WTC11 (cell line): ENCODE measurements at places on chromosomes 2 and 18. TPM values are rescaled to one million over a fixed set of nuclear protein-coding genes. Genes with fewer than 3 reads are reported as not detected.

DNA sequence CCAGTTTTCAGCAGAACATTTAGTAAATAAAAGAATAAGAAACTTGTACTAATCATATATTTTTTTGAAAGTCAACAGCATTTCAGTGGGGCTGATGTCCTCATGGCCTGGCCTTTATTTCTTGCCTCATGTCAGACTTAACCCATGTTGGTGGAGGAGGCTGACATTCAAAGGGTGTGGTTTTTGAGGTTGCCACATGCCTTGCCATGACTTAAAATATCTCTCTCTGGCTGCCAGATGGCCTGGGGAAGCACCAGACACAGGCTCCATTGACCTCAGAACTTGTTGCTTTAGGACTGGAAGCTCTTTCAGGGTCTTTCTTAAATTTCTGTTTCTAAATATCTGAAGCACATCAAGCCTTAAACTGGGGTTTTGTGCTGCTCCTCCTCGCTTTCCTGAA is 32.5 kb upstream of the CD28 start:
- no peak for DNase-seq

DNA sequence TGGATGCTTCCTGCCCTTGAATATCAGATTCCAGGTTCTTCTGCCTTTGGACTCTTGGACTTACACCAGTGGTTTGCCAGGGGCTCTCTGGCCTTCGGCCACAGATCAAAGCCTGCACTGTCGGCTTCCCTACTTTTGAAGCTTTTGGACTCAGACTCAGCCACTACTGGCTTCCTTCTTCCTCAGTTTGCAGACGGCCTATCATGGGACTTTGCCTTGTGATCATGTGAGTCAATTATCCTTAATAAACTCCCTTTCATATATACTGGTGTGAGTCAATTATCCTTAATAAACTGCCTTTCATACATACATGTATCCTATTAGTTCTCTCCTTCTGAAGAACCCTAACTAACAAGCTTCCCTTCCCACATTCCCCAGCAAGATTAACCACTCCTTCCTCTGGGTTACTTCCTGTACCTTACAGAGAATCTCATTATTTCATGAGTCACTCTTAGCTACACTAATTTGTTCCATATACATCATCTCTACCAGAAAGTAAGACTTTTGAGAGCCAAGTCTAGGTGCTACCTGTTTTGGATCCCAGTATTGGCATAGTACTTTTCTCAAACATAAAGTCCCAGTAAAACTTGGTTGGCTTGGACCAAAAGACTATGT is 31.3 kb upstream of the LRATD1 start:
- no peak for DNase-seq

DNA sequence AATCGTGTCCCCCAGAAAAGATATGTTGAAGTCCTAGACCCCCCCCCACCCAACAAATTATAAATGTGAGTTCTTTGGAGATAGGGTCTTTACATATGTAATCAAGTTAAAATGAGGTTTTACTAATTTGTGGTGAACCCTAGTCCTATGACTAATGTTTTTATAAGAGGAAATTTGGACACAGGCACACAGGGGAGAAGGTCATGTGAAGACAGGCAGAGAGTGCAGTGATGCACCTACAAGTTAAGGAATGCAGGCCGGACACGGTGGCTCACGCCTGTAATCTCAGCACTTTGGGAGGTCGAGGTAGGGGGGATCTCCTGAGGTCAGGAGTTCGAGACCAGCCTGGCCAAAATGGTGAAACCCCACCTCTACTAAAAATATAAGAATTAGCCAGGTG is 5.8 kb upstream of the PMAIP1 start:
- no peak for DNase-seq

GRCh38 chr2:176157499-176158185 is 535 bp downstream of the HOXD3 start:
- no peak for DNase-seq

The TM4SF20 gene
- not detected in 3 replicates for total RNA-seq

The HOXD13 gene
- total RNA-seq: not detected in 3 replicates

The MMADHC gene
- 121 to 126 TPM (median 124 TPM) in 3 replicates for total RNA-seq

The MC5R gene
- total RNA-seq: 0.14 to 0.27 TPM (median 0.15 TPM) in 3 replicates

The FSHR gene
- not detected in 3 replicates for total RNA-seq

The KIF3C gene
- 48.1 to 60.1 TPM (median 55.8 TPM) in 3 replicates for total RNA-seq

The CASP10 gene
- total RNA-seq: 2.8 to 2.9 TPM (median 2.8 TPM) in 3 replicates
